AG09319 (cell line): ENCODE measurements at places on chromosomes 13 and 19.

DNA sequence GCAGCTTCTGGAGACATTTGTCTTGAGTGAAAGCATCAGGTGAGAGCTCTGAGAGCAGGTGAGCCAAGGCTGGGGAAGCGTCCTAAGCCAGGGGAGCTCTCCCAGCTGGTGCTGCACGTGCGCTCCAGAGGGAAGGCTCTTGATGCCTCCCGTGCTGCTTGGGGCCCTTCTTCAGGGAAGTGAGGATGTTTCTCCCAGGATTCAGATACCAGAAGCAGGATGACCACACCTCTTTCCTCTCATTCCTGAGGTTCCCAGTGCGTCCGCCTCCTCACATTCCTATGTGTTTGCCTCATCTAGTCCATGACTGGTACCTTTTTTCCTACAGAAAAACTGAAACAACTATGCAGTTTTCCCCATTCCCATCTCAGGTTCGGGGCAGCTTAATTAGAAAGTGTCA is 231.0 kb upstream of the IRS2 start:
- DNase-seq: peak; percentile 49

DNA sequence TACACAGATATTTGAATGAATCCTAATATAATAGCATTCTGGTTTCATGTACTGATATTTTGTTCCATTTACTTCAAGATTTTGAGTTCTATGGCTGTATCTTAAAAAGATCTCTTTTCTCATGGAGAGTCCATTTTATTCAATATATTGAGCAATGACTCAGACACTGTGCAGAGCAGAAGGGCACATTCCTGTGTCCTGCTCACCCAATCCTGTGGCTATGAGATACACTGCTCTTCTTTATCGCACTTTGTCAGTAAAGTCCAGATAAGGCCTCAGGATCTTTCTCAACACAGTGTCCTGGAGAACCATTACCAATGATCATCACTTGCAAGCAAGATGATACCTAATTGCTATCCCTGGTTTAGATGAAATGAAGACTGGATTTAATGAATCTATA is 155.0 kb downstream of the CYSLTR2 start:
- no peak for DNase-seq

- peak; percentile 99 for DNase-seq
Observed at GRCh38 chr19:32971715-32972540, at the start of the genes CEP89 and FAAP24. Gene CEP89 (minus strand): TSS chr19:32971958. CDS start chr19:32971874, 84 bp downstream. Gene FAAP24 (plus strand): TSS chr19:32972242. CDS start chr19:32973197, 955 bp downstream.

DNA sequence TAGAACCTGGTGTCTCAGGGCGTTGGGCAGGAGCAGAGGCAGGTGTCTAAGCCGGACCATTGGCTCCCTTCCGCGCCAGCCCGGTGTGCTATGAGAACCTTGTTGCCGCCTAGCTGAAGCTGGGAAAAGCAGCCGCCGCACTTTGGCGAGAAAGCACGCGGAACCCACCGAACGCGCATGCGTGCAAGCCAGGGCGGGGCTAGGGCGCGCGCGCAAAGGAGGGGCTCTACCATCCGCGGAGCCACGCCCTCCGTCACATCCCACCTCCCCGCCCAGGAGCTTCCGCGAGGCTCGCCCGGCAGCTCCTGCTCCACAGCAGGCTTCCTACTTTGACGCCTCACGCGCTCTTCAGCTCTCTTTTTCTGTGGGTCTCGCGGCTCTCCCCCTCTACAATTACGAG is 51.3 kb downstream of the WDR87 start:
- no peak for DNase-seq

- DNase-seq: peak; percentile 24
Observed at GRCh38 chr19:9584073-9584833, at the start of gene ZNF121. Gene ZNF121 (minus strand): TSS chr19:9584504. CDS start chr19:9568097, 16,407 bp downstream.

DNA sequence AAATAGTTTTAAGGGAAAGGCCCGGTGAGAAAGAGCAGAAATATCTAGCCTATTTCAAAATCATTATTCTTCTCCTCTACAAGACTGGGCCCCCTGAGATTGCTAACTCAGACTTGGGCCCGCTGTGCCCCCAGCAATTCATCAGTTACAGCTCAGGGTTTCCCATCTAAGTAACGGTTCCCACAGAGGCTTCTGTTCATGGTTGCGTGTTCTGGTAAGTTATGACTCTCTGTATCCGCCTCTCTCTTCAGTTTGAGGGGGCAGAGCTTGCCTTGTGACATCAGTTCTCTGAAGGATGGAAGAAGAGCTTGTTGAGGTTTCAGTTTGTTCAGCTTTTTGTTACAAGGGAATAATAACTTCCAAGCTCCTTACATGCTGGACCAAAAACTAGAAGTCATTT is 11.6 kb downstream of the ZNF57 start:
- DNase-seq: no peak

DNA sequence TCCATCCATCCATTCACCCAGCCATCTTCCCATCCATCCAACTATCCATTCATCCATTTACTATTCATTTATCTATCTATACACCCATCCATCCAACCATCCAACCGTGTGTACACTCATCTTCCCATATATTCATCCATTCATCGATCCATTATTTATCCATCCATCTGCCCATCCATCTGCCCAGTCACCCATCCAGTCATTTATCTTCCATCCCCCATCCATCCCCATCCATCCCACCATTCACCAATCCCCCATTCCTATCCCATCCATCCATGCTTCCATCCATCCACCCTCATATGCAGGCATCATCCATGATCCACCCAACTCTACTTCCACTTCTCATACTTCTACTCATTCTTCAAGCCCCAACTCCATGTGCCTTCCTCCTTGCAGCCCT is 14.0 kb upstream of the HOMER3 start:
- no peak for DNase-seq

GRCh38 chr19:55208880-55209692 is at the start of gene PTPRH:
Gene PTPRH (minus strand): TSS chr19:55209501. CDS start chr19:55209433, 68 bp downstream.
- DNase-seq: no peak

DNA sequence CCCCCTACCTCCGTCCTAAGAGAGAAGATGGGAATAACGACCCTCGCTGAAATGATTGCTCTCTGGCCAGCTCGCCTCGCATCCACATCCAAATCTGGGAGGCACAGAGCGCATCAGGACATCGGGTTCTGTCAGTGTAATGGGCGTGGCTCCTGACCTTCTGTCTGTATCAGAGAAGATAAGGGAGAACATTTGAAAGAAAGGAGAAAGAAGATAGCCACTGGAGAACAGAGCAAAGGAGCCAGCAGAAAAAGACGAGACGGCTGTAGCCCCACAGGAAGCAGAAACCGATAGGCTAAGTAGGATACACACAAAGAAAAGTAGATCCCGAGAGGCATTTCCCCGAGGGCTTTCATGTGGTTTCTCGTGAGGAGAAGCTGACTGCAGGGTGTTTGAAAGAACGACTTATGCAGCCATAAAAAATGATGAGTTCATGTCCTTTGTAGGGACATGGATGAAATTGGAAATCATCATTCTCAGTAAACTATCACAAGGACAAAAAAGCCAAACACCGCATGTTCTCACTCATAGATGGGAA is 14.0 kb upstream of the GJB2 start:
- no peak for DNase-seq

GRCh38 chr13:73520566-73521289 is 461.9 kb downstream of the KLF5 start:
- no peak for DNase-seq

GRCh38 chr19:56211718-56212117 is 9.6 kb downstream of the ZSCAN5C start:
- DNase-seq: no peak

- no peak for DNase-seq
Observed at GRCh38 chr13:44489751-44490150, 86.4 kb downstream of the TSC22D1 start.

- no peak for DNase-seq
Observed at GRCh38 chr19:19626516-19627472, 1.2 kb downstream of the LPAR2 start.

DNA sequence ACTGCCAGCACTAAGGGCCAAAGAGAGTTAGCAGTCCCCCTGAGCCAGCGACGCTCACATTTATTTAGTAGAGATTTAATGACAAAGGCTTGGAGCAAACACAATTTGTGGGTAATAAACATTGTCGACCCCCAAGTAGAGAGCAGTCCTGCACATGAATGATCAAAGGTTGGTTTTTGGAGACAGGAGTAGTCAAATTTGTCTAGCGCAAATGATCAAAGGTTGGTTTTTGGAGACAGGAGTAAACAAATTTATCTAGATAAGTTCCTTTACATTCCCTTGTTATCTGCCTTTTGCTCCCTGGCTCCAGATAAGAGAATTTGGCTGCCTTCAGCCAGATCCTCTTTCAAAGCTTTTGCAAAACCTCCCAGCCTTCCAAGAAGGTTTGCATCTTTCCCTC is 26.9 kb downstream of the METTL21C start:
- no peak for DNase-seq

DNA sequence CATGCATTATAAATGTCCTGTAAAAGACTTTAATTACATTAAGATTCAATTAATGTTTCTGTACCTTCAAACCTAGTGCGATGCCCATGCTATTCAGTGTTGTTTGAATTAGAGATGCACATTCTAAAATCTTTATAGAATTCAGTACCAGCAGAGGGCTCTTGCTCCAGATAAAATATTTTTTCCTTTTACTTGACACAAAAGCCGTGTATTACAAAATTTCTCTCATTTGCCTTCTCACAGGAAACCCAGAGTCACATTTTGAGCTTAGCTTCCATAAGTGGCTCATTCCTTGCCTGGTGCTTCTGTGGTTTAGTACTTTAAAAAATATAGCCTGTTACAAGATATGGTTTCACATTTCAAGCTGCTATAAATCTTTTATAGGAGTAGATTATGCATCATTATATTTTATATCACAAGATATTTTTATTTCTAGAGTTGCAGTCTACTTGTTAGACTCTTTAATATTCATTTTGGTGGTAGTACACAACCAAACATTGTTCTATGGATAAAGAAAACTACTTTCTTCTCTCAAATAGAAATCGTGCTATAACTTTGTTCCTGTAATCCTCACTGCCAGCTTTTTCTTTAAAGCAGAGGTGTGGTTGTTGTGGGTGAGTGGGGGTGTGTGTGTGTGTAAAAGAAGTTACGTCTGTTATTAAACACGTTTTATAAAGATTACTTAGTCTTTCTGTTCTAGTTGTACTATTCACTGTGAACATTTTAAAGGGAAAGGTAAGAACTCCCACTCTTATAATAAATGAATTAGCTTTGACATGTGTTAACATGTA is 101.4 kb downstream of the RNF17 start:
- no peak for DNase-seq

GRCh38 chr19:610071-610800 is 20.6 kb downstream of the HCN2 start:
- DNase-seq: no peak

GRCh38 chr13:27302643-27303262 is 32.1 kb downstream of the RASL11A start:
- no peak for DNase-seq

DNA sequence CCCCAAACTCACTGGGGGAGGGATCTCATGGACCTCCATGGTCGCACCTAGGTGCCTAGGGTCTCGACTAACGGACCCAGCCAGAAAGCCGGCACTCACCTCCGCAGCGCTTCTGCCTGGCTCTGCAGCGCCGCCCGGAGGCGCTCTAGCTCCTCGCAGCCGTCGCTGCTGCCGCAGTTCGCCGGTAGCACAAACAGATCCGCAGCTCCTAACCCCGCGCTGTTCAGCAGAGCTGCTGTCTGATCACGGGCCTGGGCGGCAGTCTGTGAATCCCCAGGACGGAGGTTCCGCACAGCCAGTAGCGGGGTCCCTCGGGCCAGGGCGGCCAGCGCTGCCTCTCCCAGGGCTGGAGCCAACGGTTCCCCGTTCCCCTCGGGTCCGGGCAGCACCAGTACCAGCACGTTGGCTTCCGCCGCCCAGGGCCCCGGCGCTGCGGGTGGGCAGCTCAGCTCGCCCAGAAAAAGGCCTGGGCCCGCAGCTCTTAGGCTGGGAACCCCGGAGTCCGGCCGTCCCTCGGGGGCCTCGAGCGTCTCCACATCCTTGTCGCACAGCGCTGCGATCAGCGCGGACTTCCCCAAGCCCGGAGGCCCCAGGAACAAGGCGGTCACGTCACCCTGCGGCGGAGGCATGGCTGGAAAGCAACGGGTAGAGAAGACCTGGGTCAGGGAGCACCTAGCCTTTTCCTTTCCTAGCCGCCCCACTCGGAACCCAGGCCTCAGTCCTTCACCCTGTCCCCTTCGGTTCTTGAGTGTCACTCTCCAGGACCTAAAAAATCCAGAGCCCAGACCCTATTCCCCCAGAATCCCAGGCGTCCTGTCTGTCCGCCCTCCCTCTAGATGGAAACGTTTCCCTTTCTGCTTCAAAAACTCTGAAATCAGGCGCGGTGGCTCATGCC is 977 bp downstream of the IRGQ start:
- DNase-seq: peak; percentile 18

- DNase-seq: no peak
Observed at GRCh38 chr13:20401531-20401930, 124.1 kb downstream of the CRYL1 start.

DNA sequence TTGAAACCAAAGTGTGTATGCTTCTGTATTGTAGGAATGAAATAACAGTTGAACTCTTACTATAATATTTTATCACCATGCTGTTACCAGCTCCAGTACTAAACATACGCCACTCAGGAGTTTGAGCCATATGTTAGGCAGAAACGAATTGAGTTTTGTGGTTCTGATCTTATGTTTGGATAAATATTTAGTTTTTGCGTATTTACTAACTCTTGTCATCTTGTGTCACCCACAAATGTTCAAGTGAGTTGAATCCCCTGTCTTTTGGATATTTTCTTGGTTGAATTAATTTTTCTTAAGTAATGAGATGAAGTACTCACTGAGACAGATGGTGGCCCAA is 1.5 kb downstream of the FNDC3A start:
- no peak for DNase-seq

- no peak for DNase-seq
Observed at GRCh38 chr19:50660088-50660366, 10.8 kb downstream of the C19orf81 start.

DNA sequence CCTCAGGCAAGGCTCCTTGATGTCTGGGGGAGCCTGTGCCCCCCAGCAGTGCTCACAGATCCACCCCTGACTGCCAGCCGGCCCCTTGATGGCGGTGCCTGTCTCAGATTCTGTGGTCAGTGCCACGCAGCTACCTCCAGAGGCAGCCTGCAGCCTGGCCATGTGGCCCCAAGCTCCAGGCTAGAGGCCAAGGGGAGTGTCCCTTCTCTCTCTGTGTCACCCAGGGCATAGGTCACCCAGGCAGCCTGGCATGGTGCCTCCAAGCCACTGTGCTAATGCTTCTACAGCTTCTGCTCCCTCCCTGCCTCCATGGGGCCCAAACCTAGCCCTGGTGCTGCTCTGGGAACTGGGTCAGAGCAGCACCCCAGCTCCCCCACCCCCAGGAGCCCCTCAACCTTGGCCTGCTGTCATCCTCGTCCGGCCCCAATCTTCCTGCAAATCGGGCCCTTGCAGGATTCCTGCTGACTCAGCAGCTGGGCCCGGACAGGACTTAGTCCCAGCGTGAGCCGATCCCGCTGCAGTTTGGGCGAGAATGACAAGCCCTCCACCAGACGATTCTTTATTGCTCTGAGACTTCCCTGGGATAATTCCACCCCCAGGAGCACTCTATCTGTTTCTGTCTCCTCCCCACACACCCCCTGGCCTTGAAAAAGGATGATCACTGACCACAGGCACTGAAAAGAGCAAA is 2.8 kb upstream of the ARL11 start:
- DNase-seq: no peak
